ENCODE measurements at places on chromosomes 6 and 20. TPM values are rescaled to one million over a fixed set of nuclear protein-coding genes. Genes with fewer than 3 reads are reported as not detected.

PRSS35 gene
- total RNA-seq, result not detected

MRPL2 gene
- total RNA-seq, result 45.6 TPM

OR2B6 gene
- not detected for total RNA-seq

C4B gene
- 3.8 TPM for total RNA-seq

AKAP12 gene
- 0.15 TPM for total RNA-seq

MRPS10 gene
- total RNA-seq, result 28.6 TPM

THEMIS gene
- not detected for total RNA-seq

NRSN1 gene
- not detected for total RNA-seq

AIG1 gene
- 8.5 TPM for total RNA-seq

RSPO4 gene
- total RNA-seq, result 0.37 TPM

XKR7 gene
- 0.10 TPM for total RNA-seq

SULF2 gene
- 1.7 TPM for total RNA-seq

EBF4 gene
- 5.0 TPM for total RNA-seq

SPTLC3 gene
- not detected for total RNA-seq

SNX9 gene
- 53.0 TPM for total RNA-seq

CTCFL gene
- total RNA-seq, result not detected

ATP6V1G2 gene
- 4.4 TPM for total RNA-seq

PPARD gene
- total RNA-seq, result 39.0 TPM

CENPQ gene
- 7.5 TPM for total RNA-seq

CDH22 gene
- total RNA-seq, result not detected

RBM12 gene
- total RNA-seq, result 145 TPM

NTSR1 gene
- not detected for total RNA-seq

SHLD1 gene
- 15.4 TPM for total RNA-seq

C6orf163 gene
- total RNA-seq, result 11.8 TPM

LRRC1 gene
- total RNA-seq, result 12.1 TPM

PSMB9 gene
- total RNA-seq, result 181 TPM

BPIFA1 gene
- not detected for total RNA-seq

MATN4 gene
- total RNA-seq, result not detected

ATP5F1E gene
- total RNA-seq, result 51.0 TPM

SERINC3 gene
- total RNA-seq, result 56.7 TPM
